ENCODE measurements at places on chromosomes 2 and 18. TPM values are rescaled to one million over a fixed set of nuclear protein-coding genes. Genes with fewer than 3 reads are reported as not detected.

REG1A gene
- total RNA-seq: not detected

CABLES1 gene
- total RNA-seq: 6.7 TPM

NDUFV2 gene
- total RNA-seq: 95.1 TPM

NXPH2 gene
- 30.4 TPM for total RNA-seq

PIK3C3 gene
- 108 TPM for total RNA-seq

GKN1 gene
- total RNA-seq: not detected

KCNK3 gene
- total RNA-seq: 3.6 TPM

SRSF7 gene
- total RNA-seq: 133 TPM

COL5A2 gene
- total RNA-seq: 18.9 TPM

TCF23 gene
- not detected for total RNA-seq

FAM237A gene
- not detected for total RNA-seq

Measured in occipital lobe (tissue), 3 donors.